Posterior vena cava (tissue), 2 donors: ENCODE measurements at places on chromosomes 4 and X. TPM values are rescaled to one million over a fixed set of nuclear protein-coding genes. Genes with fewer than 3 reads are reported as not detected.

The ATOH1 gene
- total RNA-seq = not detected

The TSPAN7 gene
- 40.1 TPM for total RNA-seq

The GAGE12D gene
- total RNA-seq = not detected

The FRMPD3 gene
- 1.0 TPM for total RNA-seq

DNA sequence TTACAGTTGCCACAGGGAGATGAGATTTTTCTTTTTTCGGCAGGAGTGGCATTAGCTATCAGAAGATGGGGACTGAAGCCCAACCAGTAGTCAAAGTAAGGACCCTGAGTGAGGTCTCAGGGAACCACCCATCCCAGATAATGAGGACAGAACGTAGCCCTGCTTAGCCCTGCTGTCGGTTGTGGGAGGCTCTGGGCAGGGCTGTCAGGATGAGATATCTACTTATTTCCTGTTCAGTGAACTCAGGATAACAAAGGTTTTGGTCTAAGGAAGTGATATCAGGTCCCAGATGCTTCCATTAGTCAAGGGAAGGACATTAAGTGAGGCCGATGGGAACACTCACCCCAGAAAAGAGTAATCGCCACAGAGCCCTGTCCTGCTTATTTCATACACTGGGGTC is 2.3 kb downstream of the MAGEB16 start:
- no peak for DNase-seq

GRCh38 chrX:97995834-97996233 is 1112.1 kb downstream of the RPA4 start:
- no peak for DNase-seq

- peak; percentile 83 for DNase-seq
Observed at GRCh38 chrX:109485470-109486340, 3.8 kb upstream of the GUCY2F start.

- no peak for DNase-seq
Observed at GRCh38 chrX:139290310-139290709, 240.2 kb upstream of the F9 start.

GRCh38 chr4:142925161-142925560 is 79.1 kb upstream of the INPP4B start:
- DNase-seq = no peak

DNA sequence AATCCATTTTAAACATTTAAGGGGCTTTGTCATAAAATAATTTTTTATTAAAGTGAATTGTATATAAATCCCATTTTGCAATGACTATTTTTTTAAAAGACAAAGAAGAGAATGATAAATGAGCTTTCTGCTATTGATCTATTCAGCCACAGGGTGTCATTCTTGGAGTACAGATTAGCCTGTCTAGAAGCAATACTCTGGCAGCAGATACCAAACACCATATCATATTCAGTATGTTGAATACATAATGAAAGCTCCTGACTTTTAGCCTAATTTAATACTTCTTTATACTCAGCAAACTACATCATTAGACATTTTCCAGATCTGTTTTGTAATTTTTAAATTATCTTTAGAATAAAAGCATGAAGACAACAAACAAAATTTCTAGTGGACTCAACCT is 496.3 kb downstream of the PDGFC start:
- no peak for DNase-seq

DNA sequence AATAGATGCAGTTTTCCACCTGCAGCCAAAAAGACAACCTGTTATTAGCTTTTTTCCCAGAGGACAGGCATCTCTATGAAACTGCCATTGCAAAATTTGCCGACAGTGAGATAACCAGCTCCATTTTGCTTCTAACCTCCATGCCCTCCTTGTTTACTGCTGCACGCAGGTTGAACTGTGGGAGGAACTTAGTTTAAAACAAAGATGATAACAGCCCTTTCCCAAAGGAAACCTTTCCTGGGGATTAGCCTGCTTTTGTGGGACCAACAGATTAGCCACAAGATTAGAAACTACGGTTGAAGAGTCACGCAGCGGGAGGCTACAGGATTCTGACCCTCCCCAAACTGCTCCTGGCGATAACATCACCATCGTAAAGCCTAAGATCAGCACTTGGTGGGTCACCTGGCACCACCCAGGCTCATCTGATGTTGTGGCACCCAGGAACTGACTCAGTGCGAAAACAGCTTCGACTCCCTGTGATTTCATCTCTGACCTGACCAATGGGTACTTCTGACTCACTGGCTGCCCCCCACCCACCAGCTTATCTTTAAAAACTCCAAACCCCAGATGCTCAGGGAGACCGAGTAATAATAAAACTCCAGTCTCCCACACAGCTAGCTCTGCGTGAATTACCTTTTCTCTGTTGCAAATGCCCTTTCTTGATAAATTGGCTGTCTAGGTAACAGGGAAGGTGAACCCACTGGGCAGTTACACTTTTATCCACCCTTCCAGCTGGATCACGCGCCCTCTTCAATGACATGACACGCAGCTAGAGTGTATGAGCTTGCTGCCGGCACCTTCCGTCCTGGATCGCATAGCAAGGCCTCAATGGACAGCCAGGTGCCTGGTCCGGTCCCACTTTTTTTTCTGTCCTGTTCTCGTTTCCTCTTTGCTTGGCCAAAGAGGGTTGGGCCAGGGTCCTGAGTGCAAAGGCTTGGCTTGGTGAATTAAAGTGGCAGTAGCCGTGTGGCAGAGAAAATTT is 27.2 kb downstream of the NOP14 start:
- DNase-seq = peak; percentile 73

DNA sequence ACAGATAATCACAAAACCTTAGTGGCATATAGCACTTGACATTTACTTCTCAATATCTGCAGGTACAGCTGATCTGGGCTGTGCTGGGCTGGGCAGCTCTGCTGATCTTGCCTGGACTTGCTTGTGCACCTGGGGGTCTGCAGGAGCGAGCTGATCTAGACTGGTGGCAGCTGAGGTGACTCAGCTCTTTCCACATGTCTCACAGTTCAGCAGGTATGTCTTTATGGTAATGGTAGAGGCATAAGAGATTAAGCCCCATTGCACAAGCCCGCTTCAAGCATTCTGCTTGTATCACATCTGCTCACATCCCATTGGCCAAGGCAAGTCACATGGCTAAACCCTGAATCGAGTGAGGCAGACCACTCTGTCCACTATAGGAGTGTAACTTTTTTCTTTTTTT is 506.7 kb downstream of the BCOR start:
- DNase-seq = no peak

DNA sequence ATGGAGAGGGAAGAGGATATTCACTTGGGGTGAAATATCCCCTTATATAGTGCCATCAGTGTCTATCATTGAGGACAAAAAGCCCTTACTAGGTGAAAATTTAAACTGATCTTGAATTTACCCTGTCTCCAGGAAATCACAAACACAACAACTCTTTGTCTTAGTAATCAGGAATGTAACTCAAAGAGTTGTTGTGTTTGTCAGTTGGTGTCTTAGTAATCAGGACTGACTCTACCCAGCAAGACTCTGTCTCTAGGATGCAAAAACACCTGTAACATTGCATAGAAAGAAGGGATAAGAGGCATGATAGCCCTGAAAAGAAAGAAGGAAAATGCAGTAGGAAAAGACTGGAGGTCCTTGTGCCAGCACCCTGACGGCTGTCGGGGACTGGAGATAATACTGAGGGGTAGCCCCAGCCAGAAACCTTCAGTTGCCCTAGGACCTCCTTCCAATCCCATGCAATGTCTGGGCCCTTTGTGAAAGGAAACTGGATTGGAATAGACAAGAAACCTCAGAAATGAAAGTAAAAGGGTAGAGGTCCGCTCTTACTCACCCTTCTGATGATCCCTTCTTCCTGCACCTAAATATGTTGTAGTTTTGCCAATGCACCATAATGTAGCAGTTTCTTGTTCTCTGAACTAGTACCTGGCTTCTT is 45.3 kb downstream of the HMGB2 start:
- DNase-seq = no peak

DNA sequence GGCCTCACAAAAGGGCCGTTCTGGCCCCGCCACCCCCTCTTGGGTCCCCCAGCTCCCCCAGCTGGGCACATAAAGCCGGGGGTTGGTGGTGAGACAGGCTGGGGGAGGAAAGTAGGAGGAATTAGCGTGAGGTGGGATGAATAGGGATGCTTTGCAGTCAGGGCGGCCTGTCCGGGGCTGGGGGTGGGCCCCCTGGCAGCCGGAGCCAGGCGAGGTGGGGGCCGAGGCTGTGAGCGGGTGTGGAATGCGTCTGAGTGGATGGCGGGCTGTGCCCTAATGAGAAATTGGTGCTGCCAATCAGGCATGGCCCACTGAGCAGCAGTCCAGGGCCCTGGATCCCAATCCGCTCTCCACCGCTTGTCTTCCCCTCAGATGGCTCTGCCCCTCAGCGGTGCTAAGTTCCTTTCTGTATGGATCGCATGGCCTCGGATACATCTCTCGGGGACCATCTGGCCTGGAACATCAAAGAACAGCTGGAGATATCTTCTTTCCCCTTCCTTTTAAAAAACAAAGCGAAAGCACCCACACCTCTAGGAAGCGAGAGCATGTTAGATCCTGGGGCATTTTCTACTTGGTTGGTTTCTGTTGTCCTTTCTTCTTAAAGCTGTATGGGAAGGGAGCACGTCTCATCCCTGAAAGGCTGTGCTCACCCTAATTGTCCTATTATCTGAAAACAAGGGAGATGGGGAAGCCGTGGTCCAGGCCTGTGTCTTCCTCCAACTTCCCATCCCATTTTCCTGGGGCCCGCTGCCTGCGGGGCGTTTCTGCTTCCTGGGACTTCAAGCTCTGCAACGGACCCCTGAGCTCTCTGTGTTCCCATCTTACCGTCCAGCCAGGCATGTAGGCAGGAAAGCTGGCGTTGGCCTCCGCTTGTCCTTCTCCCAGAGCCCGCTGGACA is 106.9 kb downstream of the SORCS2 start:
- DNase-seq = no peak

DNA sequence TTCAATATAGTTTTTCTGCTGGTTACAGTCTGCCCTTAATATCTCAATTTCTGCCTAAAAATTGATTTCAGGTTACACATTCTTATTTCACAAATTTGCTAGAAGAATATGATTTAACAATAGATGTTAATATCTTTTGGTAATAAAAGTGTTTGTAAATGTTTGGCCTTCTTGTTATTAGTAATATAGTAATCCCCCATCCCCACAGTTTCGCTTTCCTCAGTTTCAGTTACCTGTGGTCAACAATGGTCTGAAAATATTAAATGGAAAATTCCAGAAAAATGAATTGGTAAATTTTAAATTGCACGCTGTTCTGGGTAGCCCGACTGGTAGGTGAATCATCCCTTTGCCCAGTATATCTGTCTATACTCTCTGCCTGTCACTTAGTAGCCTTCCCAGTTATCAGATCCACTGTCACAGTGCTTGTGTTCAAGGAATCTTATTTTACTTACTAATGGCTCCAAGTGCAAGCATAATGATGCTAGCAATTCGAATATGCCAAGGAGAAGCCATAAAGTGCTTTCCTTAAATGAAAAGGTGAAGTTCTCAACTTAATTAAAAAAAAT is 3.5 kb upstream of the BMP2K start:
- DNase-seq = no peak

DNA sequence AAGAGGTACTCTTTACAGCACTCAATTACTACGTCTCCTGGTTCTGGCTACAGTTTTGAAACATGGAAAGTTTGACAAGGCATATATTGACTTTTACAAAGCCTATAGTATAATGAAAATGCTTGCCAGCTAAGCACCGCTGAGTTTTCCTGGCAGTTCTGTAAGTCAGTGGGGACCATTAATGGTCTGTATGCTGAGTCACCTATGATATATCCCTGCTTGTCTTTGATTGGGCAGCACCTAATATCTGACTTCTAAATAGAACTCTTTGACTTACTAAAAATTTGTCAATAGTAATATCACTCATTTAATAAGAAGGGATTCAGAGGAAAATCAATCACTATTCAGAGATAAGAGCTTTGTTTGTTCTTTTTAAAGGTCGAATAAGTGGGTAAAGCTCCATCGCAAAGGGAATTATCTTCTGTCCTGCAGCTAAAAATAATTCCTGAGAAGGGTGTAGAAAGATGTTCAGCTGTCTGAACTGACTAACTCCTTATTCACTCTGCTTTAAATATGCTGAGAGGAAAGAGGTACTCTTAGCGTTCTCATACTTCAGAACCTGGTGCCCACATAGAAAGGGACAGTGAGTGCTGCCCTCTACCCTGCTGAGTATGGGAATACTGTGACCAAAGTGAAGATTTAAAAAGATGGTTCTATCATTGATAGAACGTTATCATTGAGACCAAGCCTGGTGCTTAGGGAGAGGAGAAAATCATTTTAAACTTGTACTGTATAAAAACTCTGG is 959 bp downstream of the SMPX start:
- no peak for DNase-seq
